ENCODE measurements at places on chromosomes 1 and 21.

DNA sequence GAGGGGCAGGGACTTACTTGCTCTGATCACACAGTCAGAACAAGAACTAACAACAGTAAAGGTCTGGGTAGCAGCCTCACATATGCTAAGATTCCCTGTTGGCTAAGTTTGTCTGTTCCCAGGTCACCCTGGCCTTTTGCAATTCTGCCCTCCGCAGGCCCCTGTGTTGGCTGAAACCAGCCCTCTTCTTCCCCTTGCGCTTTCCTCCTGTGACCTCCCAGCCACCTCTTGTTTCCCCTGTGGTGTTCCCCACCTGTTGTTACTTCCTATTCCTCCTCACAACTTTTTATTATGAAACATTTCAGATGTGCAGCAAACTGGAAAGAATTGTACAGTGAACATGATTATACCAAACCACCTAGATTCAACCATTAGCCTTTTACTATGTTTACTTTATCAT, 23.4 kb downstream of the MAPKAPK2 start:
- DNase-seq = no peak

- DNase-seq = no peak
Observed at GRCh38 chr1:104780470-104781078, 1030.9 kb downstream of the AMY1C start.

DNA sequence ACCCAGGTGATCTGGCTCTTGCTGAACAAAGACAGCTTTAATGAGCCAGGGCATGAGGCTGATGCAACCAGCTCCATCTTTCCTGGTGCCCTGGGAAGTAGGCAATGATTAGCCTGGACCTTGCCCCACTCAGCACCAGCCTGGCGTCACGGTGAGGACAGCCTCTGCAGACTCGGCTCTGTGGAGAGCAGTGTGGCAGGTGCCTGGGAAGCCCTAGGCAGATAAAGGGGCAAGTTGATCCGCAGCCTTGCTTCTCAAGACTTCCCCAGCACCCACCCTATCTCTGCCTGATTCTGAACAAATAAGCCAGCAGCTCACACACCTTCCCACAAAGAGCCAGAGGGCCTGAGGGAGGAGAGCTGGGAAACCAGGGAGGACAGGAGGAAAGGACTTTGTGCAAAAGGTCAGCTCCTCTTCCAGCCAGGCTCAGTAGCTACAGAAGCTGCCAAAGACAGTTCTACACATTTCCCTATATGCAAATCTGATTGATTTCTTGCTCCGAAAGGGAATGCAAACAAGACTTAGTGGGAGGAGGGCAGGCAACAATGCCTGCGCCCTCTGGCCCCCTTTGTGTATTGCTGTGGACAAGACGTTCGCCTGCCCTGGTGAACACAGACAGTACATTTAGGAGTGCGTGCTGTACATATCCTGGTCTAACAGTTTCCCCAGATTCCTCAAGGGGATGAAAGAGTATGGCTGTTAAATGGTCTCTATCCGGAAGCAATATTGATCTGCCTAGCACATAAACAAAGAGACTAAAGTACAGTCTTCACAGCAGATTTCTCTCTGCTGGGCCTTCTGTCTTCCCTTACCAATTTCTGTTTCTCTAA, 63.8 kb downstream of the BCAR3 start:
- DNase-seq = no peak

DNA sequence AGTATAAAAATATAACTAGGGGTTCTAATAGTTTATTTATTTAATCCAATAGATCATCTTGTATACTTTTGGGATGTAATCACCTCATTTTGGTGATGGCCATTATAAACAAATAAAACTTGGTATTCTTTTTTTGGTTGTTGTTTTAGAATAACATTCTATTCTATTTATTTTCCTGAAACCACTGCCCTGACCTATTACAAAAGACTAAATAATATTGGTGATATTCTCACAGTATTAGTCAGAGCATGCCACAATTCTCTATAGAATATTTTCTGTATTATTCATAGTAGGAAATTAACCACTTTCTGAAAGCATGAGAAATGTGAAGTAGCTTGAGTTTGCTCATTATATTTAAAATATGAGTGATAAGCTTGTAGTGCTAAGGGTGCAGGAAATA, 54.1 kb upstream of the LRRC7 start:
- DNase-seq = peak; percentile 41

DNA sequence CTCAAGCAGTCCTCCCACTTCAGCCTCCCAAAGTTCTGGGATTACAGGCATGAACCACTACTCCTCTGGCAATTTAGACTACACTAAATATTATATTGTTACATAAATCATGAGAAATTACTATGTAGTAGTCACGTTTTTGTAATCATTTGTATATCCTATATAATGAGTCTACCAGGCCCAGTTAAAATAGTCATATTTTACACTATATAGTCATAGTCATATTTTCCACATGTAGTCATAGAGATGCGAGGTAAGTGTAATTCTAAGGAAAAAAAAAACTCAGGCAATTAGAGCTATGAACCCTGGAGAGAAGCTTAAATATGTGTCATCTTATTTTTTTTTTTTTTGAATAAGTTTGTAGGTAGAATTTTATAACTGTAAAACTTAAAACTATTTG, 90.0 kb downstream of the FNBP1L start:
- DNase-seq = no peak

DNA sequence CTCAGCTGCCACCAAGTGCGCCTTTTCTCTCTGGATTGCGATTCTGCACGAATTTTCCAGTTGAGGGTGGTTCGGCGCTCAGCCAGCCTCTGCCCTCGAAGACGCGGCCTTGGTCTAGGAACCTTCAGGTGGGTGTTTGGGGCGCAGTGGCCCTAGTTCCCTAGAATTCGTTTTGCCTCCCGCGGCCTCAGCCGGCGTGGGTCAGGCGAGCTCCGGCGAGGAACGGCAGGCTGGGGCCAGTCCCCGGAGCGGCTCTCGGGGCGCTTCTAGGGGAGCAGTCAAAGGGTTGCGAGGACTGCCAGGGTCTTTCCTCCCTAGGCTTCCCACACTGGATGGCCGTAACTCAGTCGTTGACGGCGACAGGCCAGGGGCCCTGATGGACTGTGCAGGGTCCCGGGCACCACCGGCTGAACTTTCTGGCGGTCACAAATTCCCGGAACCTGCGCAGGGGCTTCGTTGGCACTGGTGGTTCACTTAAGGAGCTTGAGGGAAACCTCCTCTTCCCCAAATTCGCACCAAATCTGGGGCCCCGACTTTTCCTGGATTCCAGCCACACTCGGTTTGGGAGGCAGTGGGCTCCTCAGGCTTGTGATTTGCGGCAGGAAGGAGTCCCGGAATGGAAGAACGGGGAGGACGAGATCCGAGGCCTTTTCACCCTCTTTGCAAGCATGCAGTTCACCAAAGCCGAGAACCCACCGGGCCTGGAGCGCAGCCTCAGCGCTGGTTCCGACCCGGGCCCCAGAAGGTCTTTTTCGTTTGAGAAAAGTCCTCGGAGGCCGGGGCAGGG, 1.2 kb downstream of the DMBX1 start:
- no peak for DNase-seq

GRCh38 chr21:14688412-14688811, 142.3 kb upstream of the SAMSN1 start:
- no peak for DNase-seq

DNA sequence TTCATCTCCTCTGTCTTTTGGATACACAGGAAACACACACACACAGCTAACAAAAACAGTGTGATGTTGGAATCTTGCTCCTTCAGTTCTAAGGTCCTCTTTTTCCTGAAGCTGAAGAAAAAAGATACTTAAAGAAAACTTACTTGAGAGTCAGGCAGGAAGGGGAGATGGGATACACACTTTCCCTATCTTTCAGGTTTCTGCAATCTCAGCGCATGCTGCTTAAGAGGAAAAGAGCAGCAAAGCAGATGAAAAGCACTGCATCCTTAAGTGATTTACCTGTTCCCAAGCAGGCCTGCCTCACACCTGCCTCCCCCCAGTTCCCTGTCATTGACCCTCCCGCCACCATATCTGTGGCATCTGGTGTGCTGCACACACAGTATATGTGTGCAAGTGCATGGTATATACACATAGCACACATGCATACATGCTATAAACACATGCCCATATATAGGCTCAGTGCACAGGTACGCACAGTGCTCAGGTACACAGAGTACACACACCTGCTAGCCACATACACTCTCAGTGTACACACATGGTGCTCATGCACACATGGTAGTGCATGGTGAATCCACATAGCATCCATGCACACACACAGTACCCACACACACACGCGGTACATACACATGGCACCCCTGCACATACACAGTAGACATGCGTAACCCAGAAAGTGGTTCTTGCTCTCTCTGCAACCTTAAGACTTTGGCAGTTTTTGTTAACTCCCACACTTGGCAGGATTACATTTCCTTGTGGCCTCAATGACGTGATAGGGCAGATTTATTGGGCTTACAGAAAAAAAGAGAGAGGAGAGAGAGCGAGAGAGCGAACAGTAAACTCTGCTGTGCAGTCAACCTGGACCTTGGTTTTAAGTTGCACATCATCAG, 166.9 kb downstream of the TOMM20 start:
- DNase-seq = peak; percentile 87

DNA sequence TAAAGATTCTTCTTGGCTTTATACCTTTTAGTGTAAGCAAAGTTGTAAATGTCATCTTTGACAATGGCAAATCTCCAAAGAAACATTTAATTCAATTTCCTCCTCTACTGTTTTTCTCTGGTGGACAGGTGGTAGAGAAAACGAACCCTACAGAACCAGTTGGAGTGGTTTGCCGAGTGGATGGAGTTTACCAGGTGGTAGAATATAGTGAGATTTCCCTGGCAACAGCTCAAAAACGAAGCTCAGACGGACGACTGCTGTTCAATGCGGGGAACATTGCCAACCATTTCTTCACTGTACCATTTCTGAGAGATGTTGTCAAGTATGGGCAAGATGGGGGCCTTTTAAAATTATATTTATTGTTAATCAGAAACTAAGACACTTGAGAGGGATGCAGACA, 25.8 kb downstream of the UAP1 start:
- DNase-seq = no peak

DNA sequence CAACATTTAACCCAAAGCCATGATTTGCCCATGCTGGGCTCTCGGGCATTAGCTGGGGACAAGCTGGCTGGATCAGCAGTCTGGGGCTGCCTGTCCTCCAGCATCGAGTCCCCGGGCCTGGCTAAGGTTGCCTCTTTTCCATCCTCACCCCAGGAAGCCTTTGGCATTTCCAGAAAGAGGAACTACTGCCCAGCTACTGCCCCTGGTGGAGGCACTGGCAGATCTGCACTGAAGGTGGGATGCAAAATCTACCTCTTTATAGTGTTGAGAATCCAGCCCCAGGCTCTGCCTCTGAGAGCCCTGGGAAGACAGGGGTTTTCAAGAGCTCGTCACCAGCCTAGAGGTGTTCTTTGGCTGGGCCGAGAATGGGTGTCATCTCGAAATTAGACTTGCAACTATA, 635.9 kb downstream of the MATN1 start:
- no peak for DNase-seq

- DNase-seq = no peak
Observed at GRCh38 chr1:39524591-39525365, 33.3 kb downstream of the BMP8A start.

DNA sequence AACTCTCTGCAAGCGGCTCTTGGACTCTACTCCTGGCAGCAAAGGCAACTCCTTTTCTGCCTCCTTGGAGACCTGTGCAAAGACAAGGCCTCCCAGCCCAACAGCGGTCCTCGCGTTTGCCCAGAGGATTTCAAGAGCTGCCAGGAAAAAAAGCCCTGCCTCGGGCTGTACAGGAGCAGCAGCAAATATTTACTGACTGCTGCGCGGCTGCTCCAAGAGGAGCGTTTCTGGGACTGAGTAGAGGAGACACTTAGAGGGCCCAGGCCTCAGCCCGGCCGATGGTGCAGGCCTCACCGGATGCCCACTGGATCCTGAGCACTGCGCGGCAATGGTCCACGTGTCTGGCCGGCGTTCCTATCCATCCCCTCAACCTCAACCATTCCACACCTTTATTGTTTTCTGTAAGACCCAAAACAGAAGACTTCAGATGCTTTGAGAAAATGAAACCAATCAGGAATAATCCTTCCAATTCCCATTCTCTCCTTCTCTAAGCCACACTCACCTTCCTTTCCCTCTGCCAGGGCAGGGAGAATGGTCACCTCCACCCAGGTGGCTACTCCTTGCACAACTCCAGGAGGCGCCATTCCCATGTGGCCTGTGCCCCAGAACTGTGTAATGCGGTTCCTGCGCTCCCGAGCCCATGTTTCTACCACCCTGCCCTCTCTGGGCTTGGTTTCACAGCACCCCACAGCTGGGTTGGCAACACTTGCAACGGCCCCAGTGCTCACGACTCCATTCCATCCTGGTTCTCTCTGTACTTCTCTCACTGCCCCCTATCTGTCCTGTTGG, 215.8 kb downstream of the TRABD2B start:
- no peak for DNase-seq

GRCh38 chr1:90186506-90187322, 191.8 kb downstream of the ZNF326 start:
- no peak for DNase-seq

DNA sequence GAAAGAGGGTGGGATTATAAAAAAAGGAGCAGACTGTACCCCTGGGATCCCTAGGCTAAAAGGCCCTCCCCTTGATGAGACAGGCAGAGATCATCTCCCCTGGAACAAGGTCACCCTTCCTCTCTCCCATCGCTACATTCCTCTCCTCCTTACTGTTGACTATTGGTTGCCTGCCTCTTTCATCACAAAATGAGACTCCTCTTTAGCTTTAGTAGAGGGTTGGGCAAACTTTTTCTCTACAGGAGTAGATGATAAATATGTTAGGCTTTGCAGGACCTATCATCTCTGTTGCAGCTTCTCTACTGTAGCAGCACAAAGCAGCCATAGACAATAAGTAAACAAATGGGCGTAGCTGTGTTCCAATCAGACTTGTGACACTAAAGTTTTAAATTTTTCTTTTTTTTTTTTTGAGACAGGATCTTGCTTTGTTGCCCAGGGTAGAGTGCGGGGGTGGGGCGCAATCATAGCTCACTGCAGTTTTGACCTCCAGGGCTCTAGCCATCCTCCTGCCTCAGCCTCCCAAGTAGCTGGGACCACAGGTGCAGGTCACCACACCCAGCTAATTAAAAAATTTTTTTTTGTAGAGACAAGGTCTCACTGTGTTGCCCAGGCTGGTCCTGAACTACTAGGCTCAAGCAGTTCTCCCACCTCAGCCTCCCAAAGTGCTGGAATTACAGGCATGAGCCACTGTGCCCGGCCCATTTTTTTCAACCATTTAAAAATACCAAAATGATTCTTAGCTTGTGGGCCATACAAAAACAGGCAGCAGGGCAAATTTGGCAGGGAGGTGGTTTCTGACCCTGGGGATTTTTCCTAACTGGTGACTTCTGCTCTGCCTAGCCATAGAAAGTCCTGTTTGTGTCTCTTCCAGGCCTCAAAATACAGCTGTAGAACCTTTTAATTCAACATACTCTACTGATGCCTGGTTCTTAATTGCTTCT, 15.1 kb downstream of the MCL1 start:
- DNase-seq = no peak

Measured in GM04503 (cell line).